ENCODE measurements at places on chromosomes 7 and 10. TPM values are rescaled to one million over a fixed set of nuclear protein-coding genes. Genes with fewer than 3 reads are reported as not detected.

CYP2C19 gene
- total RNA-seq, result 0.18 TPM

FGFBP3 gene
- 1.3 TPM for total RNA-seq

KCNH2 gene
- total RNA-seq, result 14.4 TPM

AZGP1 gene
- total RNA-seq, result 18.7 TPM

AGR3 gene
- total RNA-seq, result 1.1 TPM

SLIT1 gene
- 3.3 TPM for total RNA-seq

FAM25A gene
- not detected for total RNA-seq

PON3 gene
- 1.9 TPM for total RNA-seq

OPALIN gene
- not detected for total RNA-seq

FBXL13 gene
- 3.2 TPM for total RNA-seq

ERVW-1 gene
- total RNA-seq, result not detected

EPO gene
- not detected for total RNA-seq

SCART1 gene
- total RNA-seq, result 4.5 TPM

GOLGA7B gene
- total RNA-seq, result 0.35 TPM

SLC16A12 gene
- 22.7 TPM for total RNA-seq

CFAP58 gene
- 0.35 TPM for total RNA-seq

ZDHHC6 gene
- total RNA-seq, result 28.1 TPM

LRIT1 gene
- not detected for total RNA-seq

VWDE gene
- 3.1 TPM for total RNA-seq

CASTOR2 gene
- total RNA-seq, result 24.0 TPM

EEPD1 gene
- 11.7 TPM for total RNA-seq

PDSS1 gene
- 8.7 TPM for total RNA-seq

BICC1 gene
- 70.7 TPM for total RNA-seq

CRTAC1 gene
- 14.3 TPM for total RNA-seq

GOT1 gene
- total RNA-seq, result 43.4 TPM

SPDYE17 gene
- not detected for total RNA-seq

SHH gene
- 1.8 TPM for total RNA-seq

IGFBP1 gene
- total RNA-seq, result 0.82 TPM

GNAT3 gene
- not detected for total RNA-seq

ANKRD30A gene
- not detected for total RNA-seq

SPDYE2B gene
- total RNA-seq, result not detected

All from metanephros (tissue), 2 donors.